MM.1S (cell line): ENCODE measurements at places on chromosomes 3 and 15.

- no peak for DNase-seq
Observed at GRCh38 chr15:30650012-30650929, 24.3 kb downstream of the ARHGAP11B start.

DNA sequence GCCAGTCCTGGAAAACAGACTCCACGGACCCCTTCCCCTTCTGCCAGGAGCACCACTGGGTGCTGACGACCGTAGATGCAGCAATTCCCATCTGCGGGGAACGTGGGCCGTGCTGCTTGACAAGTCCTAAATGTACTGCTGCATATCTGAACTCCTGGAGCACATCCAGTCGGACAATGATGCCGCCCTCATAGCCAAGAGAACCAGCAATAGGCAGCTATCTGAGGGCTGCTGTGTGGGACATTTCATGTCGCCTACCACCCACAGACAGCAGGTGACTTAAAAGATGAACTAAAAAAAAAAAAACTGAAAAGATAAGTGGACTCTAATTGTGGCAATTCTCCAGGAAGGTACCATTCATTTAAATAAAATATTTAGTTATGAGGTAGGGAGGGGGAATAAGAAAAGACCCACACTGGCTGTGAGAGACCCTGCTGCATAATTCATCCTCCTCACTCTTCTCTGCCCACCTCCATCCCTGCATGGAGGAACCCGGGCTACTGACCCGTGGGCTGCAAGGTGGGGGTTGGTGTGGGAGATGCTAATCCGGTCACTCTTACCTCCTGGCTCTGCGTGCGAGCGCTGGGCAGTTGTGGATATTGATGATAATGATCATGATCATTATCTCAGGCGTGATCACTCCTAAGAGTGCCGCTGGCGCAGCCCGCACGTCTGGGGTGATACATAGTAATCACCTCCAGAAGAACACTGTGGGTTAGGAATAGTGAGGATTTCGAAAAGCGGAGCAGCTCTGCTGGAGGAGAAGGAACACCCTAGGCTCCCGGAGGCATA lies 28.3 kb downstream of the ALS2CL start:
- no peak for DNase-seq

DNA sequence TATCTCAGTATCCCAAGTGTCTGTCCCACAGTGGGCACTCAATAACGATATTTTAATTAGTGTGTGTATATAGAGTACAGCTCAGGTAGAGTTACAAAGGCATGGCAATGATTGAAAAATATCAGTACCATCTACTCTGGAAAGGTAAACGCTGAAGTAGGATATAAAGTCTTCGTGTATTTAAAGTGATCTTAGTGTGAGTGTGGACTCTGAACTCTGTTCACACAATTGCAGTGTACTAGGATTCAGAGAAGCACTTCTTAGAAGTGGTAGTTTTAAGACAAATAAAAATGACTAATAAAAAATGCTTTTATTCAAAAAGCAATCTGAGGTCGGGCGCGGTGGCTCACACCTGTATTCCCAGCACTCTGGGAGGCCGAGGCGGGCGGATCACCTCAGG lies 62.9 kb upstream of the RAP2B start:
- no peak for DNase-seq

- no peak for DNase-seq
Observed at GRCh38 chr3:25781145-25781757, 2.0 kb downstream of the NGLY1 start.

- DNase-seq = no peak
Observed at GRCh38 chr3:112635674-112636073, 5.3 kb downstream of the CCDC80 start.

GRCh38 chr15:87154761-87155160 lies 1075.1 kb downstream of the AGBL1 start:
- no peak for DNase-seq

GRCh38 chr3:121594850-121595249 lies 1.7 kb downstream of the FBXO40 start:
- no peak for DNase-seq

- no peak for DNase-seq
Observed at GRCh38 chr3:19898721-19899120, 35.3 kb downstream of the EFHB start.

- no peak for DNase-seq
Observed at GRCh38 chr3:79028916-79029315, 738.9 kb downstream of the ROBO1 start.

GRCh38 chr3:134809427-134810051 lies 14.5 kb downstream of the EPHB1 start:
- DNase-seq = no peak

GRCh38 chr15:89851673-89852341 lies 37.2 kb upstream of the ANPEP start:
- DNase-seq = no peak
